ENCODE measurements at places on chromosomes 11 and 22.

- DNase-seq = no peak
Measured at GRCh38 chr22:31857247-31857646, 87.1 kb upstream of the YWHAH start.

- DNase-seq = no peak
Measured at GRCh38 chr22:48884324-48884723, 943.3 kb downstream of the BRD1 start.

- DNase-seq = no peak
Measured at GRCh38 chr11:77650123-77650522, 12.5 kb upstream of the CLNS1A start.

- DNase-seq = no peak
Measured at GRCh38 chr11:29389793-29390192, 627.0 kb downstream of the KCNA4 start.

DNA sequence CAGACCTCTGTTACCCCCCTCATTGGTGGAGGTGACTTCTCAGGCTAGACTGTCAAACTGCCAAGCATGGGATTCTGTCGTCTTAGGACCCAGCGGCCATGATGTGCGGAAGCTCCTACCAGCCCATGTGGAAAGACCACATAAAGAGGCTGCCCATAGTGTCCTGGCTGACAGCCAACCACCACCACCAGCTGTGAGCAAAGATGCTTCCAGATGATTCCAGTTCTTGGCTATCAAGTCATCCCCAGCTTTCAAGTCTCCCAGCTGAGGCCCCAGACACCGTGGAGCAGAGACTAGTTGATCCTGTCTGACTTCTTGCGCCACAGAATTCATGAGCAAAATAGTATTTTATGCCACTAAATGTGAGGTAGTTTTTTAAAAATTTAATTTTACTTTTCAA is 32.9 kb downstream of the SCUBE1 start:
- no peak for DNase-seq

DNA sequence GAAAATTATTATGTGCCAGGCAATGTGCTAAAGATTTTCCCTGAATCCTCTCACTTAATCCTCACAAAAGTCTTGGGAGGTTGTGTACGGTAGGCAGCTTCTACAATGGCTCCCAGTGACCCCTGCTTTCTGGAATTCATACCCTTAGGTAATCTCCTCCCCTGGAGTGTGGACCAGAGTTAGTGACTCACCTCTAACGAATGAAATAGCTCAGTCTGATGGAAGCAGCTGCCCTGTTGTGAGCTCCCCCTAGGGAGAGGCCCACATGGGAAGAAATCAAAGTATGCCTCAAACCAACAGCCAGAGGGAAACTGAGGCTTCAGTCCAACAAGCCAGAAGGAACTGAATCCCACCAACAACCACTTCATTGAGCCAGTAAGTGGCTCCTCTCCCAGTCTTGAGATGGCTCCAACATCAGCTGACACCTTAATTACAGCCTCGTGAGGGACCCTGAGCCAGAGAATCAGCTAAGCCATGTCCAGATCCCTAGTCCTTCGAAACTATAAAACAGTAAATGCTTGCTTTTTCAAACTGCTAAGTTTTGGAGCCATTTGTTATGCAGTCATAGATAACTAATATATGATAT is 98.9 kb upstream of the ISX start:
- no peak for DNase-seq

- DNase-seq = no peak
Measured at GRCh38 chr11:119248750-119249670, 42.9 kb downstream of the CBL start.

GRCh38 chr22:42320443-42321416 is 50.3 kb upstream of the TCF20 start:
- no peak for DNase-seq

DNA sequence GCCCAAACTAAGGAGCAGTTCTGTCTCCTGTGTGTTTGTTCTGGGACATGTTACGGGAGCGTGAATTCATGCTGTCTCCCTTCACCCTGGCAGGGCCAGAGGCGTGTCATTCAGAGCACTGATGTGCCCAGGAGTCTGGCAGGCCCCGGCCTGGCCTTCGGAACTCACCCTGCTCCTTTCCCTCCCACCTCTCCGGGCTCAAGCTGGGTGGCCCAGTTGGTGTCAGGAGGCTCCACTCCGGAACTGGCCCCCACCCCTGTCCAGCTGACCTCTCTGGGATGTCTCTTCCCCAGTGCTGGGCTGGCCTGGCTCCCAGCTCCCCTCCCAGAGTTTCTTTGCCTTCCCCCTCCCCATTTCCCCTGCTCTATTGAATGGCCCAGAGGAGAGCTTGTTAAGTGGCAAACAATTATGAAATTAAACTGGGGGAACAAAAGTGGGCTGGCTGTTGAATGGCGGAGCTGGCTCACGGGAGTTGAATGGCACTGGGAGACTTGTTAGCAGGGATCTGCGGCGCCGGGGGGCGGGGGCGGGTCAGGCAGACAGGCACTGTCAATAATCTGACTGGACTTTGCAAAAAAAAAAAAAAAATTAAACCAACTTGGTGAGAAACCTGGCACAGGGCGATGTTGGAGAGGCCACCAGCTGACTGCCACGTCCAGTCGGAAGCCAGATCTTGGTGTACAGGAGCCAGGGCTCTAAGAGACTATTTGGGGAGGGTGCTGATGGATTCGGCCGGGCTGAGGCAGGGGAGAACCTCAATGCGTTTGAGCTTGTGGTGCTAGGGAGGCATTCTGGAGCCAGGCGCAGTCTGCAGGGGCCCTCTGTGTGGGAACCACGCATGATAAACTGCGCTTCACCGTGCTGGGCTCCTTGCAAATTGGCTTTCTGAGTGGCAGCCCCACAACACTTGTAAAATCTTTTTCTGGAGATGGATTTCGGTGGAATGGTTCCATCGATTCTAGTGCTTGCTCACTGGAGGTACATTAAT is 1.3 kb downstream of the MPPED1 start:
- no peak for DNase-seq

DNA sequence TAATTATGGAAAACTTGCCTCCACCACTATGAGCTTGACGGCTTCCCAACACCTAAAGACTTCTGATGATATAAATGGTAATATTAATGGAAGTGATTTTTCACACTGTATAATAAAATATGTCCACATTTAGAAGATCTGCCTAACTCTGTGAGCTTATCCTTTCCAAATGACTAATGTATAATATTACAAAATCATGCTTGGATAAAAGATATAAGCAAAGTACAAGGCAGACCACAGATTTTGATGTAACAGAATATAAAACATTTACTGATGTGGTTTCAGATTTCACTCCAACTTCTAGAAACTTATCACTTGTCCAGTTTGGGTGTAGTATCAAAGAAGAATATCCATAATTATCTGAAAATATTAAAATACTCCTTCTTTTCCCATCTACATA is 36.9 kb downstream of the GALNT18 start:
- DNase-seq = no peak

- peak; percentile 77 for DNase-seq
Measured at GRCh38 chr22:36435516-36436415, 45.7 kb downstream of the TXN2 start.

DNA sequence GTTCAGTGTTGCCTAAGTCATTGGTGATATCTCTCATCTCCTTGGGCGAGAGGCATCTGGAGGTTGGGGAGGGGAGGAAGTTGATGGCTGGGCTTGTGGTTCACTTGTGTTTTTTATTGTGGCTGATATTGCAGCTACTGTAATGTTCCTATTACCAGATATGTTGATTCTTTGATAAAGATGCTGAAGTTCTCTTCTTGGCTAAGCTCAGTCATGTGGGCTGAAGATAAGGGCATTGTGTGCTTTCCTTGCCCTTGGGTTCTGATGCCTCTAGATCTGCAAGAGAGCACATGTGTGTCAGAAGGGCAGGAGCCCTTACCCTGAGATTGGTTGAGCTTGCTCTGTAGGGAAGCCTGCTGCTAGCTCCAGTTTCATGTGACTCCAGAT is 12.0 kb downstream of the STX3 start:
- peak; percentile 59 for DNase-seq

DNA sequence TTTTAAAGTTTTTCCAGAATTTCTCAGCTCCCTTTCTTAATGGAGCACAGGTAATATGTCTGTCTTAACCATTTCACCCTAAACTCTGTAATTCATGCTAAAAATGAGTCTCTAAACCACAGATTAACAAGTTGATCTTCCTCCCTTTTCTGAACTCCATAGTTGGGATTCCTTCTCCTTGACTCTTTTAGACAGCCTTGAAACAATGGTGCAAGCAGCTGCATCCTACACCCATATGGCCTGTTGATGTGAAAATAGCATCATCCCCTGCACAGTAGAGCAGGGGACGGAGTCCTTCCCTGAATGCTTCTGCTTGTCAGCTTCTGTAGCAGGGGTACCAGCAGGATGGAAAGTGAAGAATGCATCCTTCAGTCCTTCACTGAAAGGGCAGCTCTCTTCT is 192.8 kb upstream of the SORL1-AS1 start:
- no peak for DNase-seq

GRCh38 chr11:117618982-117619355 is 178.0 kb downstream of the DSCAML1 start:
- DNase-seq = no peak

- DNase-seq = no peak
Measured at GRCh38 chr11:94590352-94591041, 23.3 kb downstream of the PIWIL4 start.

DNA sequence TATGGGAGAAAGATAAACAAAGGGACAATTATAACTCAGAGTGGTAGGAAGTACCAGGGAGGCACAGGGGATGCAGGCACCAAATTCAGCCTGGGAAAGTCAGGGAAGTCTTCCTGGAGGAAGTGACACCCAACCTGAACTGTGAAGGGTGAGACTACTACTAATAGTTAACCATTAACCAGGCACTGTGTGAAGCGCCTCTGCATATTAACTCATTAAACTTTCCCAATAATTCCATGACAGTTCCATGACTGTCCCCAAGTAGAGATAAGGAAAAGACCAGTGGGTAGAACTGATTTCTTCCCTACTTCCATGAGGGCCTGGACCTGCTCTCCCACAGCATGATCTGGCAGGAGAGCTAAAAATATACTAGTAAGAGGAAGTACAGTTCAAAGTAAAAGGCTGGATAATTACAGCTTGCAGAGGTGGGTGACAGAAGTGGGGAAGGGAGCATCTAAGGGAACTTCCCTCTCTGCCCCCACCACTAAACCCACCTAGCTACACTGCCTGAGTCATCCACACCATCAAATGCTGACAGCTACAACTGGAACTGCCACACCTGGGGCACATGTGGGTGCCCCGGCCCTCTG is 4.7 kb upstream of the AP1B1 start:
- DNase-seq = no peak

GRCh38 chr11:34830035-34830434 is 86.1 kb downstream of the APIP start:
- no peak for DNase-seq
